ENCODE measurements at places on chromosomes 5 and 9. TPM values are rescaled to one million over a fixed set of nuclear protein-coding genes. Genes with fewer than 3 reads are reported as not detected.

The TIMD4 gene
- total RNA-seq: 1.2 TPM

The PLPP7 gene
- total RNA-seq: not detected

The MARCHF3 gene
- 1.5 TPM for total RNA-seq

The NMUR2 gene
- not detected for total RNA-seq

The IFNE gene
- total RNA-seq: 2.1 TPM

The MSX2 gene
- total RNA-seq: 5.6 TPM

The IFNA2 gene
- not detected for total RNA-seq

The ZFP37 gene
- total RNA-seq: 1.6 TPM

The SPATA31E1 gene
- total RNA-seq: not detected

The NR6A1 gene
- 2.1 TPM for total RNA-seq

The MFAP3 gene
- 26.3 TPM for total RNA-seq

The TLR4 gene
- total RNA-seq: 0.13 TPM

The PNPLA7 gene
- 1.1 TPM for total RNA-seq

The TTLL11 gene
- 4.1 TPM for total RNA-seq

The FAXDC2 gene
- 0.05 TPM for total RNA-seq

The ITK gene
- total RNA-seq: 0.17 TPM

The LMBRD2 gene
- 3.4 TPM for total RNA-seq

The SAXO1 gene
- total RNA-seq: not detected

The CATSPER3 gene
- total RNA-seq: 0.40 TPM

The HTR4 gene
- not detected for total RNA-seq

The NKD2 gene
- 12.5 TPM for total RNA-seq

The CACFD1 gene
- 5.0 TPM for total RNA-seq

The LHX3 gene
- 0.14 TPM for total RNA-seq

The EPB41L4B gene
- 14.6 TPM for total RNA-seq

The MBLAC2 gene
- total RNA-seq: 3.2 TPM

The LCN9 gene
- not detected for total RNA-seq

The FAM120A gene
- total RNA-seq: 88.9 TPM

The KCNT1 gene
- not detected for total RNA-seq

The GABRA6 gene
- not detected for total RNA-seq

The PCDHB8 gene
- total RNA-seq: 0.39 TPM

The DOCK8 gene
- total RNA-seq: 0.40 TPM

The MOB3B gene
- 7.9 TPM for total RNA-seq

The PCDHA7 gene
- 0.13 TPM for total RNA-seq

The TEX53 gene
- total RNA-seq: not detected

The SOWAHA gene
- 0.06 TPM for total RNA-seq

The TLE1 gene
- total RNA-seq: 80.2 TPM

The PRR7 gene
- 32.5 TPM for total RNA-seq

The SPOCK1 gene
- total RNA-seq: 17.0 TPM

The ESM1 gene
- not detected for total RNA-seq

The PCDHB11 gene
- total RNA-seq: 0.20 TPM

The MIGA2 gene
- 12.3 TPM for total RNA-seq

The NUTM2F gene
- total RNA-seq: not detected

The PTRH1 gene
- 17.6 TPM for total RNA-seq

The CAPSL gene
- not detected for total RNA-seq

The RGS7BP gene
- not detected for total RNA-seq

The SRA1 gene
- 41.1 TPM for total RNA-seq

The PARP8 gene
- total RNA-seq: 0.07 TPM

The ZNF300 gene
- total RNA-seq: 2.5 TPM

The FABP6 gene
- 1.1 TPM for total RNA-seq

The GMCL2 gene
- total RNA-seq: not detected

The ZNF483 gene
- total RNA-seq: 1.0 TPM

The NXNL2 gene
- 0.79 TPM for total RNA-seq

The CEMIP2 gene
- total RNA-seq: 73.7 TPM

The SNCAIP gene
- not detected for total RNA-seq

The UGT3A2 gene
- not detected for total RNA-seq

The DRD1 gene
- total RNA-seq: 0.24 TPM
